ENCODE measurements at places on chromosomes 11 and 22.

DNA sequence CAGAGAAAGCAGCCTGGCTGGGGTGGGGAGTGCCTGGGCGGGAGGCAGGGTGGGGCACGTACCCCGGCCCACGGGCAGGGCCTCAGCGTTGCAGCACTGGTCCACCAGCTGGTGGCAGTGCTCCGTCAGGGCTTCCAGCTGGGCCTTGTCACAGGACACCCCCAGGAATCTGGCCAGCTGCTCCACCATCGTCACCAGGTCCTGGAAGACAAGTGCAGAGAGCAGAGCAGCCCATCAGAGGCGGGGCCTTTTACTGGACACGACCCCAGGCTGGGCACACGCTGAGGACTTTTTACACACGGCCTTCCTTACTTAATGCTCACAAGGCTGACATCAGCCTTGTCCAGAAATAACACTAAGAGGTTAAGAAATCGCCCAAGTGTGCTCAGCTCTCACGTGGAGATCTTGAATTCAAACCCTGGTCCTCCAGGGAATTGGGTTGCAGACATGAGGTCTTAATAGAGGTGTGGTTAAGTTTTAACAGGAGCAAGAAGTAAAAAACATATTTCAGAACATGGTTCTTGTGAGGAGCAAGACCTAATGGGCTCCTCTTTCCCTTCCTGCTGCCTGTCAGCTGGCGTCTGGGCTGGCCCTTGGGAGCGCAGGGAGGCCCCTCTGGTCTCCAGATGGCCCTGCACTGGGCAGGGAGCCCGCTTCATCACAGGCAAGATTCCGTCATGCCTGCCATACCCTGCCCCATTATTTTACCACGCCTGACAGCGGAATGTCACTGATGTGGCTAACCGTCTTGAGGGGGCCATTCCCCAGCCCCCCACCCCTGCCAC, 17.1 kb upstream of the EFCAB6 start:
- DNase-seq = no peak

DNA sequence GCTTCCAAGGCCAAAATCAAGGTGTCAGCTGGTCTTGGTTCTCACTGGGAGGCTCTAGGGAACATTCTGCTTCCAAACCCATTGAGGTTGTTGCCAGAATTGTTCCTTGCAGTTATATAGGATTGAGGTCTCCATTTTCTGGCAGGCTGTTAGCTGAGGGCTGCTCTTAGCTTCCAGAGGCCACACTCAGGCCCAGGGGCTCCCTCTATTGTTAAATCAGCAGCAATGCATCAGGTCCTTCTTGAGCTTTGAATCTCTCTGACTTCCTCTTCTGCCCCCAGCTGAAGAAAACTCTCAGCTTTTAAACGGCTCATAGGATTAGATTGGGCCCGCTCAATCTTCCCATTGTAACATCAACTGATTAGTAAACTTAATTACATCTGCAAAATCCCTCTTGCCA, 39.3 kb upstream of the BSX start:
- peak; percentile 67 for DNase-seq

DNA sequence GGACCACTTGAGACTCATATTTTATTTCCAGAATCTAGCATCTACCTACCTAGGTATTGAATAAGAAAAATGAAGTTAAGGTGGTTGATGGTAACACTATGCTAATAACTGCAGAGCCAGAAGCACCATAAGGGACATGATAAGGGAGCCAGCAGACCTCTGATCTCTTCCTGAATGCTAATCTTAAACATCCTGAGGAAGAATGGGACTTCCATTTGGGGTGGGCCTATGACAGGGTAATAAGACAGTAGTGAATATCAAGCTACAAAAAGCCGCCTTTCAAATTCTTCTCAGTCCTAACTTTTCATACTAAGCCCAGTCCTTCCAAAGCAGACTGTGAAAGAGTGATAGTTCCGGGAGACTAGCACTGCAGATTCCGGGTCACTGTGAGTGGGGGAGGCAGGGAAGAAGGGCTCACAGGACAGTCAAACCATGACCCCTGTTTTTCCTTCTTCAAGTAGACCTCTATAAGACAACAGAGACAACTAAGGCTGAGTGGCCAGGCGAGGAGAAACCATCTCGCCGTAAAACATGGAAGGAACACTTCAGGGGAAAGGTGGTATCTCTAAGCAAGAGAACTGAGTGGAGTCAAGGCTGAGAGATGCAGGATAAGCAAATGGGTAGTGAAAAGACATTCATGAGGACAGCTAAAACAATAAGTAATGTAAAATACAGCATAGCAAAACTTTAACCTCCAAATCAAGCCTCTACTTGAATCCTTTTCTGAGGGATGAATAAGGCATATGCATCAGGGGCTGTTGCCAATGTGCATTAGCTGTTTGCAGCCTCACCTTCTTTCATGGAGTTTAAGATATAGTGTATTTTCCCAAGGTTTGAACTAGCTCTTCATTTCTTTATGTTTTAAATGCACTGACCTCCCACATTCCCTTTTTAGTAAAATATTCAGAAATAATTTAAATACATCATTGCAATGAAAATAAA, 2.1 kb downstream of the HBB start:
- no peak for DNase-seq

- peak; percentile 43 for DNase-seq
Measured at GRCh38 chr11:85595285-85595884, 31.8 kb downstream of the DLG2 start.

GRCh38 chr11:62958547-62959421, 26.0 kb downstream of the SLC22A6 start:
- DNase-seq = no peak

- DNase-seq = no peak
Measured at GRCh38 chr11:1934335-1935155, 12.6 kb upstream of the MRPL23 start.

GRCh38 chr22:33811686-33812085, 108.6 kb downstream of the LARGE1 start:
- DNase-seq = no peak

DNA sequence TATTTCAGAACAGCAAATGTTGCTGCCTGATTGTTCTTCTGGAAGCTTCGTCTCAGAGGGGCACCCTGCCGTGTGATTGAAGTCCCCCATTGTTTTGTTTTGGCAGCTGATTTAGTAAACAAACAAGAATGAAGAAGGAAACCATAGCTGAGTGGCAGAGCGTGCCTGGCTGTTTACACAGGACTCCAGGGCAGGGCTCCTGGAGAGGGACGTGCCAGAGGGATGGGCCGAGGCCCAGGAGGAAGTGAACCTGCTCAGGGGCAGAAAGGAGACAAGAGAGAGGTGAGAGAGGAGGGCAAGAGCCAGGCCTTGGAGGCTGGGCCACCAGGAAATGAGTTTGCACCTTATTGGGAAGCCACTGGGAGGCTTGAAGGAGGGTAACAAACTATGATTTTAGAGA, 85.5 kb upstream of the B3GAT1 start:
- DNase-seq = no peak

- peak; percentile 73 for DNase-seq
Measured at GRCh38 chr22:39349967-39350726, at the start of gene SYNGR1. Gene SYNGR1 (plus strand): TSS chr22:39349991. CDS start chr22:39350011, 20 bp downstream.

DNA sequence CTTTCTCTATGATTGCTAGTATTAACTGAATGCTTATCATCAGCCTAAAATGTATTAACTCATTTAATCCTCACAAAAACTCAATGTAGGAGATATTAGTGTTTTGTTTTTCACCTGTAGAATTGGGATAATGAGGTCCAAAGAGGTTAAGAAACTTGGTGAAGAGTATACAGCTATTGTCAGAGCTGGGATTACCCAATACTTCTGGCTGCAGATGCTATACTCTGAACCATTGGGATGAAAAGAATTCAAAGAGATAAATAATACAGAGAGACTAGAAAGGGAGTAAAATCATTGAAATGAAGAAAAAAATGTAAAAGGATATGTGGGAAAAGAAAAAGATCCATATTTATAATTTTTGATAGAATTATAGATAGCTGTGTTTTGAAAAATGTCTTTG, 137.1 kb downstream of the TRPC6 start:
- DNase-seq = no peak

DNA sequence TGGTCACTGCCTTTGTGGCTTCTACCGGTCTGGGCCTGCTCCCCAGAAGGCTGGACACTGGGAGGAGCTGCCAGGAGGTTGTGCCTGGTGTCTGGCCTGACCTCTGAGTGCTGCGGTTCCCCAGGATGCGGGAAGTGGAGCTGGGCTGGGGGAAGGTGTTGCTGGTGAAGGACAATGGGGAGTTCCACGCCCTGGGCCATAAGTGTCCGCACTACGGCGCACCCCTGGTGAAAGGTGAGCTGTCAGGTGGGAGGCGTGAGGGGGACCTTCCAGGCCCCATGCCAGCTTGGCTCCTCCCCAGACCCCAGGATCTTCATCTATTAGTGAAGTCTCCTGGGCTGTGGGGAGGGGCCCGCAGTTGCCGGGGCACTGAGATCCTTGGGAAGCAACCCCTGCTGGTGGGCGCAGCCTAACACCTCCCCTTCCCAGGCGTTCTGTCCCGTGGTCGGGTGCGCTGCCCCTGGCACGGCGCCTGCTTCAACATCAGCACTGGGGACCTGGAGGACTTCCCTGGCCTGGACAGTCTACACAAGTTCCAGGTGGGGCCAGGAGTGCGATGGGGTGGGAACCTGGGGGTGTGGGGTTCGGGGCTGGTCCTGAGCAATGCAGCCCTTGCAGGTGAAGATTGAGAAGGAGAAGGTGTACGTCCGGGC, 6.7 kb downstream of the AIFM3 start:
- DNase-seq = no peak

GRCh38 chr11:115678942-115679341, 174.7 kb upstream of the CADM1 start:
- no peak for DNase-seq

DNA sequence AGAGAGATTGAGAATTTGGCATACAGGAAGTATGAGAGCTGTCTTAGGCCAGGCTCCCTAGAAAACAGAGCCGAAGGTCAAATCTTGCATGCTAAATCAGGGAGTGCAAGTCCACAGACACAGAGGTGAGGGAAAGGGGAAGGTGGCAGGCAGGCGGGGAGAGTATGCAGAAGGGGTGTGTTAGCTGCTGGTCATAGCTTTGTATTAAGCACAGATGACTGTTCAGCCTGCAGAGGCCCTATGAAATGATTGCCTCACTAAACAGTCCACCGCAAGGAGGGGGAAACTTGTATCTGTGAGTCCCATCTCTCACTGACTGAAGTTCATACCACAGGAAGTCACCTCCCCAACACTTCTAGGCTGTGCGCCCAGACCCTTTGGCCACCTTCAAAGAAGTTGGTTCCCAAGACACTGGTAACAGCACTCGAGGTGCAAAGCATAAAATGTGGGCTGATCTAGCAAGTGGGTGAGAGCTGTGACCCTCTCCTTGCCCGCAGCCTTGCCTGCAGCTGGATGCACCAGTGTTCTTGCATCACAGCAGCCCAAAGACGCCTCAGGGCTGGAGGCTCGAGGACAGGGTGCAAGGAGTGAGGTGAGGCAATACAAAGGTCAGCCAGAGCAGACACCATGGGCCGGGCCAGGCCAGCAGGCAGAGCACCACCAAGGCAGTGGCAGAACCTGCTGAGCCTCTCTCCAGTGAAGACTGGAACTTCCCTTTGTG, 115.3 kb upstream of the TBCEL start:
- DNase-seq = no peak

DNA sequence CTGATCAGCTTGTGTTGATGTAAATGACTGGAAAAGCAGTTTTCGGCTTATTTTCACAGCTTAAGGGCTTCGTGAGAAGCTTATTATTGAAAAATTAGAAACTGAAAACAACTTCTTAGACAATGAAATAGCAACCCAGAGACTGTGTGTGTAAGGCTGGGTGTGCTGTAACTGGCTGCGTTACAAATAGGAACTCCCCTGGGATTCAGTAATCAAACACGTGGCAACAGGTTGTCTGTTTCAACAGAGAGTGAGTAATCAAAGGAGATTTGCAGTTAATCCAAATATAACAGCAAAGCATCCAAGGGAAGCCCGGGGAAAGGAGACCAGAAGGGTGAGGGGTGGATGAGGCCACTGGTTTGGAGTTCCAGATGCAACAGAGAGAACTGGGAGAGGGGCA, 19.2 kb downstream of the NTM start:
- DNase-seq = no peak

- DNase-seq = peak; percentile 9
Measured at GRCh38 chr11:77068457-77069335, 1.9 kb downstream of the CAPN5 start.

DNA sequence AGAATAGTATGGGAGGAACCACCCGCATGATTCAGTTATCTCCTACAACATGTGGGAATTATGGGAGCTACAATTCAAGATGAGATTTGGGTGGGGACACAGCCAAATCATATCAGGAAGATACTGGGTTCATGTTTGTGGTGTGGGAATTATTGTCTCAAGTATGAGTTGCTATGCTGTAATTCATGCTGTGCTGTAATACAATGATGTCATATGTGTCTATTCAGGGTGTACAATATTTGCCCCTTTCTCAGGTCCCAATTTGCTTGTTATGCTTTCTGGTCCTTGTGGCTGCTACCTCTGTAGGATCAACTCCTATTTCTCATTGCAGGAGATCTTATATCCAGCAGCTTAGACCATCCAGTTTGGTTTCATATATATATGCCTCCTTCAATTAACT, 52.2 kb upstream of the ARHGAP20 start:
- DNase-seq = no peak

DNA sequence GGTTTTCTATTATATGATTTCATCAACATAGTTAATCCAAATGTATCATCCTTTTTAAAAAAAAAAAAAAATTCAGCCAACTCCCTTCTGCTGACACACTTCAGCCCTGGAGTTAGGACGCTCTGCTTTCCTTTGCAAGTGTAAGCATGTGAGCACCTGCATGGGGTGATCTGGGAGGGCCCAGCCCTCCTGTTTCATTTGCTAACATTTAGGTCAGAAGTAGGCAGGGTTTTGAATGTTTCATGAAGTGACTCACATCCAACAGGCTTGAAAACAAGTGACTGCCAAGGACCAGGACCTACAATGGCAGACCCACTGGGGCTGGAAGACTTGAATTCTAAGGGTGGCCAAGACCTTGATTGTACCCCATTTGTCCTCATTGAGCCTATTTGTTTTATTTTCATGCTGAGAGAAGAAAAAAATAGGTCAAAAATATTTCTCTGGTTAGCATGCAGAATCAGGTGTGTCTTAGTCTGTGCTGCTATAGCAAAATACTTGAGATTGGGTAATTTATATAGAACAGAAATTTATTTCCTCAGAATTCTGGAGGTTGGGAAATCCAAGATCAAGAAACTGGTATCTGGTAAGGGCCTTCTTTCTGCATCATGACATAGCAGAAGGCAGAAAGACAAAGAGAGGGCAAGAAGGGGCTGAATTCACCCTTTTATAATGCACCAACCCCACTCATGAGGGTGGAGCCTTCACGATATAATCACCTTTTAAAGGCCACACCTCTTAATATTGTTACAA, 137.6 kb downstream of the CD44 start:
- DNase-seq = no peak

- DNase-seq = no peak
Measured at GRCh38 chr11:103844327-103845215, 191.9 kb upstream of the DDI1 start.

DNA sequence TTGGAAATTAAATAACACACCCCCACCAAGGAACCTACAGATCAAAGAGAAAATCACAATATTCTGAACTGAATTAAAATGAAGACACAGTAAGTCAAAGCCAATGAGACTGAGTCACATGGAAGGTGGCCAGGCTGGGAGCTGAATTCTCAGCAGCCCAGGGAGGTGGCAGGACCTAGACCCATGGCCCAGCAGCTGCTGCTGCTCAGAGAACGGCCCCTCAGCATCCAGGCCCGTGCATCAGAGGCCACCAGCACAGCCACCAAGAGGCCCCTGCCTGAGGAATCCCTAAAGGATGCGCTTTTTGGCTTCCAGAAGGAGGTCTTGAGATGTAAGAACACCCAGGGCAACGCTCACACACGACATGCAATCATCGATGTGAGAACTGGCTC, 35.0 kb downstream of the TBX1 start:
- no peak for DNase-seq

GRCh38 chr11:63762654-63763495, 5.7 kb downstream of the ZFTA start:
- peak; percentile 54 for DNase-seq

GRCh38 chr11:12474871-12475270, 97.5 kb downstream of the PARVA start:
- no peak for DNase-seq

Data from D341Med (cell line).